ENCODE measurements at places on chromosomes 16 and 17.

GRCh38 chr17:46770818-46771560 lies 47.5 kb downstream of the WNT3 start:
- no peak for DNase-seq

DNA sequence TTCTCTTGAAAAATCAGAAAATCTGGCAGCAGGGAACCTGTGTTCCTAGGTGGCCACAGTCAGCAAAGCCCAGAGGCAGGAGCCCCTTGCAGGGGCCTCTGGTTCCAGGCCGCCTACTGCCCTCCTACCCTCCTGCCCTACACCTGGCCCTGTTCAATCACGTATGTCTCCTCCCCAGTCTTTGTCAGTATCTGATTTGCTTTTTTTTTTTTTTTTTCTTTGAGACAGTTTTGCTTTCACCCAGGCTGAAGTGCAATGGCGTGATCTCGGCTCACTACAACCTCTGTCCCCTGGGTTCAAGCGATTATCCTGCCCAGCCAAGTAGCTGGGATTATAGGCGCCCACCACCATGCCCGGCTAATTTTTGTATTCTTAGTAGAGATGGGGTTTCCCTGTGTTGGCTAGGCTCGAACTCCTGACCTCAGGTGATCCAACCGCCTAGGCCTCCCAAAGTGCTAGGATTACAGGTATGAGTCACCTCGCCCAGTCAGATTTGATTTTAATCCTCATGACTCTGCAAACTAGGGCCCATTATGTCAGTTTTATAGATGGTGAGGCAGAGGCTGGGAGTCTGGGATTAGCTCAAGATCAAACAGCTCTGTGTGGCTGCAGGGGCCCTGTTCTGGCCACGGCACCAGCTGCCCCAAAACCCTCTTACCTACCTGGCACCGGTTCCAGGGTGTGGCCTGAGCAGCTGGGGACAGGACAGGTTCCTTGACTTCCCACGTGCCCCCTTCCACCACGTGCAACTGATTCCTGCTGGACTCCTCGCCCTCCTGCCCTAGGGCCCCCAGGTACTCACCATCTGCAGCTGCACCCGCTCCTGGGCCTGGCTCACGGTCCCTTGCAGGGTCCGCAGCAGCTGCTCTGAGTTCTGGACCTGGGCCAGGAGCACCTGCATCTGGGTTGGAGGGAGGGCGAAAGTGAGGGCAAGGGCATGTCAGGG lies 14.7 kb downstream of the RABEP2 start:
- no peak for DNase-seq

GRCh38 chr16:27302126-27302525 lies 11.6 kb upstream of the IL4R start:
- DNase-seq: no peak

DNA sequence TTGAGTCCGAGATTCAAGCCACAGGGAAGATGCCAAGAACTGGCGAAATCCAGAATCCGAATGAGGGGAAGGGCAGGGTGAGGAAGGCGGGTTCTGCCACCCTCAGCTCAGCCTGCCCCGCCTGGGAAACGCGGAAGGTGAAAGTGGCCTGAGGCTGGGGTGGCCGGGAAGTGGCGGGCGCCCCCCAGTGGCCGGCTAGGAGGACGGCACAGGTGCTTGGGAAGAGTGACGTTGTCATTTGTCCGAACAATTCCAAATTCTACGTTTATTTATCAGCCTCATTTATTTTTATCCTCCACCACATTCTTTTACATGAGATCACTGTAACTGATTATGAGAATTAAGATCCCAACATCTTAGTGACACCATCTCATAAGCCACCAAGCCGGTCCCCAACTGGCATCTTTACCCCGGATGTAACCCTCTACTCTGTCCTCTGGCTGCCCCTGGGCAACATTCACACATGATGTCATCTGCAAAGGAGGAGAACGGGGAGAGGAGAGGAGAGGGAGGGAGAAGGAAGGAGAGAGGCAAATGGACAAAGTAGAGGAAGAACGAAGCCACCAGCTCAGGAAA lies 21.3 kb downstream of the SRCIN1 start:
- DNase-seq: peak; percentile 32

GRCh38 chr17:4540224-4540651 lies 14.9 kb downstream of the MYBBP1A start:
- peak; percentile 21 for DNase-seq

GRCh38 chr17:78939615-78940014 lies 14.4 kb upstream of the TIMP2 start:
- no peak for DNase-seq

DNA sequence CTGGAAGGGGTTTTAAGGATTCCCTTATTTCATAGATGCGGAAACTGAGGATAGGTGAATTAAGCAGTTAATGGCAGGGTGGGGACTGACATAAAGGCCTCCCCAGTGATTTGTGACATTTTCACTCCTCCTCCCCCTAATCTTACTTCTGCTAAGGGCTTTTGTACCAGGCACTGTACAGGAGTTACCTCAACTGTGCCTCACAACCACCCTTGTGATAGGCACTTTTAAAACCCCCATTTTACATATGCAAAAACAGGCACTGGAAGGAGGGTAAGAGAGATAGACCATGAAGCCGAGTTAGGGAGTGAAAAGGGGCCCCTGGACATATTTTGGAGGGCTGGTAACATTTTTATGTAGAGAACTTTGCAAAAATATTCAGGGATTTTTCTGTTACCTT lies 862 bp upstream of the GDE1 start:
- DNase-seq: no peak

DNA sequence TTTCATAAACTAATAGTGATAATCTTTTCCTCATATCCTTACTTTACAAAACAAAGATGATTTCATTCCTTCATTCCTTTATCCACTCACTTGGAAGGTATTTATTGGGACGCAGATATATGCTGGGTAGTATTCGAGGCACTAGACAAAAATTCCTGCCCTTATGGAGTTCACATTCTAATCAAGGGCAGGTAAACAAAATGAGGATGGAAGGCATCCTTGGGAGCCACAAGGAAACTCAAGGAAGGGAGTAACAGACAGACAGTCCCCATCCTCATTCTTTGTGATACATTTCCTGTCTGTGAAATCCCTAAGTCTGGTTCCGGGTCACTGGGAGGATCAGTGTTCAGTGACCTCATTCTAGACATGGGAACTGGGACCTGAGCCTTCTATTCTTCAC lies 45.2 kb downstream of the SLC6A2 start:
- DNase-seq: no peak

GRCh38 chr17:81656835-81657234 lies 493 bp upstream of the PDE6G start:
- no peak for DNase-seq

- DNase-seq: no peak
Measured at GRCh38 chr17:3917391-3917931, 1.2 kb upstream of the P2RX1 start.

GRCh38 chr17:35536664-35537171 lies 760 bp downstream of the SLFN12L start:
- no peak for DNase-seq

- no peak for DNase-seq
Measured at GRCh38 chr17:42928714-42929496, 28.3 kb downstream of the G6PC1 start.

GRCh38 chr16:8924214-8924613 lies 39.5 kb downstream of the USP7 start:
- peak; percentile 14 for DNase-seq

- no peak for DNase-seq
Measured at GRCh38 chr17:31171701-31172100, 76.9 kb downstream of the NF1 start.

DNA sequence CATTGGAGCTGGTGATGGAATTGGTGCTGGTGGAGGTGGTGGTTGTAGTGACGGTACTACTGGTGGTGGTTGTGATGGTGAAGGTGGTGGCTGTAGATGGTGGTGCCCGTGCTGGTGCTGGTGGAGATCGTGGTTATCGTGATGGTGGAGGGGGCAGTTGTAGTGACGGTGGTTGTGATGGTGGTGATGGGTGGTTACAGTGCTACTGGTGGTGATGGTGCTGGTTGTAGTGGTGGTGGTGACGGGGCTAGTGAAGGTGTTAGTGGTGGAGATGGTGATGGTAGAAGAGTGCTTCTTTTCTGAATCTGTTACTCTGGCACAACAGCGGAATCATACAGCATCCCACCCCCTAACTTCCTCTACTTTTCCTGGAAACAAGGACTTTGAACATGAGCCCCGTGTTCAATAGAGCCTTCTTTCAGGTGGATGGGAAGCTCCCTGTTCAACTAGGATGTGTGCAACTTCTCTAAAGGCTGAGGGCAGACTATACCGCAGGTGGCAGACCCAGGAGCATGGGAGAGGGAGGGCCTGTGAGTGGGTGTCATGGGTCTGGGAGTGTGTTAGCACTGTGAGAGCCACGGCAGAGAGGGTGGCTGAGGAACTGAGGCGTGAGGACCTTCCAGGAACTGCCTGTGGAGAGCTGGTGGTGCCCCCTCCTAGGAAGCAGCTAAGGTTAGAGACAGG lies 8.2 kb downstream of the TBX21 start:
- no peak for DNase-seq

DNA sequence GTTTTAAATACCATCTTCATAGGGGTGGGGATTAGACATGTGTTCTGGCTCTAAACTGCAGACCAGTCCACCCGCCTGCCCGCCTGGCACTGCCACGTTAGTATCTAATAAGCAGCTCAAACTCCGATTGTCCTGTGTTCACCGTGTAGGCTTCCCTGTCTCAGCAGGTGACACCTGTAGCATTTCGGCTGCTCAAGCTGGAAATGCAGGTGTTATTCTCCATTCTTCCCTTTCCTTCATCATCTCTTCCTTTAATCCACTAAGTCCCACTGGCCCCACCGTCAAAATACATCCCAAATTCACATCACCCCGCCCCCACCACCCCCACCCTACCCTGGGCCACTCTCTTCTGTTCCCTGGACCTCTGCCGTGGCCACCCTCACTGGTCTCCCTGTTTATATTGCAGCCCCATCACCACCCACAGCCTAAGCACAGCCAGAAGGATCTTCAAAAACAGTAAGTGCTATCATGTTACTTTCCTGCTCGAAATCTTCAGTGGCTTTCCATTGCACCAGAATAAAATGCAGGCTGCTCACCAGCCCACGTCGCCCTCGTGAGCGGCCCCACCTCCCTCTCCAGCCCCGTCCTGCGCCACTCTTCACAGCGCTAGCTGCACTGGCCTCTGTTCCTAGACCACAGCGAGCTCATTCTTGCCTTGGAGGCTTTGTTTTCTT lies 65.1 kb downstream of the RTN4RL1 start:
- no peak for DNase-seq

DNA sequence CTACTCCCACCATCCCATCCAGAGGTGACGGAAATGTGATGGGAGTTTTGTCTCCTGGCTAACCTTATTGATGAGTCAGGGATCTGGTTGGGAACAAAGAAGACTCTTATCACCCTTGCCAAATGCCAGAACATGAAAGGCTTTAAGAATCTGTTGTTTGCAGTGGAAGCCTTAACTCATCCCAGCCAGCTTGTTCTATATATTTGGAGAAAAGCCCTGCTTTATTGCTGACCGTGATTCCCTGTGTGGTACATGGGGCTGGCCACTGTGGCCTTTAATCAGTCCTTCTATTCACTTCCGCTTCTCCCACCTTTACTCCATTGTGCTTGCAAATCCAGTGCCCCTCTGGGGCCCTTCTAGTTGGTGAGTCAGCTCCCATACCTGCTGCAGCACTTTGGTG lies 156.6 kb downstream of the PHKB start:
- DNase-seq: no peak

DNA sequence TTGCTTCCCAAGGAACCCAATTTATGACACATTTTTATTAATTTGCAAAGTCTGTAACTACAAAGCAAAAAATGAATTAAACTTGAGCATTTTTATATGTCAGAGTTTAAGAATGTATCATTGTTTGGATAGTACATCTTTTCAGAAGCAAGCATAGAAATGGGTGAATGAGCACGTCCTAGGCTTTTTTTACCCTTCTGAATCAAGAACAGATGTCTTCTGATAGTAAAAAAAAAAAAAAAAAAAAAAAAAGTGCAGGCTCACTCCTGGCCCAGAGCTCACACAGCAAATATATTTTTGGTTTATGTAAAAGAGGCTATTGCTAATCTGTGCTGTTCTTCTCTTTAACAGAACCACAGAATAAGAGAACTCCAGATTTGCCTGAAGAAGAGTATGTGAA lies 6.3 kb downstream of the TERF2IP start:
- DNase-seq: no peak

GRCh38 chr17:82892899-82893565 lies 53.2 kb upstream of the ZNF750 start:
- DNase-seq: peak; percentile 29

- no peak for DNase-seq
Measured at GRCh38 chr17:1552932-1553331, 9.7 kb downstream of the PITPNA start.

GRCh38 chr16:66905633-66906539 lies 12.8 kb downstream of the CDH16 start:
- no peak for DNase-seq

- no peak for DNase-seq
Measured at GRCh38 chr17:78345791-78346494, 13.9 kb downstream of the SOCS3 start.

DNA sequence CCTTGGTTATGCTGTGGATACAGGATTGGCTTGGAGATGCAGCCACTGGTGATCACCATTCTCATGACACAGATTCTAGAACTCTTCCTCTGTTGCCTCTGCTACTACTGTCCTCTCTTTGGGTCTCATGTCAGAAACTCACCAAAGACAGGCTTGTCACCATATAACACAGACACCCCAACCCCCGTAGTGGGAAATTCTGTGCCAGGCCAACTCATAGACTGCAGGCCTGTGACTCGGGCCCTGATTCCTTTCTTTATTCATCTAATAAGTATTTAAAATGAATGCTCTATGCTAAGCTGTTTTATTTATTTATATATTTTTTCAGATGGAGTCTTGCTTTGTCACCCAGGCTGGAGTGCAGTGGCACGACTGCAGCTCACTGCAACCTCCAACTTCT lies 9.5 kb downstream of the CYB5D2 start:
- no peak for DNase-seq
